ENCODE measurements at places on chromosomes 5 and 9.

- no peak for DNase-seq
Observed at GRCh38 chr9:16681652-16681987, 188.8 kb downstream of the BNC2 start.

DNA sequence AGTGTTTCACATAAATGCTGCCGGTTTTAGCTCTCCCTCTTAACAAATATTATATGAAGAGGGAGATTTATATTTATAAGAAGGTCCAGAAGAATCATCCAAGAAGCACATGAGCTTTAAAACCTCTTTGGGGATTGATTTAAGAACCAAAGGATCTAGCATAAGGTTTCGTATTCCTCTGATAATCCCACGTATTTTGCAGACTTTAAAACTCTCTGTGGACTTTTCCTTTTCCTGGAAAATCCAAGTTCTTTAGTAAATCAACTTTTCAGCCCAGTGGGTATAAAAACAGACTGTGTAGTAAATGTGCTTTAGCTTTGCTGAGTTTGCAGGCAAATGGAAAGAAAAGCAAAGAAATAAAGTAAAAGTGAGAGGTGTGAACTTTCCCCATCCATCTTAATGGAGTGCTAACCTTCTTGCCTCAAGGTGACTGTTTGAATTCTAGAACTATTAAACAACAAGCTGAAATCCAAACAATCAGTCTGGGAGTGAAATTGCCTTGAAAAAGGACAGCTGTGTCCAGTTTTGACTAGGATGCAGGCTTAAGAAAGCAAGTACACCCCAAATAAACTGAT, 363.4 kb upstream of the SLC24A2 start:
- DNase-seq: no peak

- DNase-seq: no peak
Observed at GRCh38 chr9:68919661-68920060, 94.3 kb downstream of the PRKACG start.

GRCh38 chr9:1522219-1522767, 472.1 kb downstream of the DMRT2 start:
- no peak for DNase-seq

DNA sequence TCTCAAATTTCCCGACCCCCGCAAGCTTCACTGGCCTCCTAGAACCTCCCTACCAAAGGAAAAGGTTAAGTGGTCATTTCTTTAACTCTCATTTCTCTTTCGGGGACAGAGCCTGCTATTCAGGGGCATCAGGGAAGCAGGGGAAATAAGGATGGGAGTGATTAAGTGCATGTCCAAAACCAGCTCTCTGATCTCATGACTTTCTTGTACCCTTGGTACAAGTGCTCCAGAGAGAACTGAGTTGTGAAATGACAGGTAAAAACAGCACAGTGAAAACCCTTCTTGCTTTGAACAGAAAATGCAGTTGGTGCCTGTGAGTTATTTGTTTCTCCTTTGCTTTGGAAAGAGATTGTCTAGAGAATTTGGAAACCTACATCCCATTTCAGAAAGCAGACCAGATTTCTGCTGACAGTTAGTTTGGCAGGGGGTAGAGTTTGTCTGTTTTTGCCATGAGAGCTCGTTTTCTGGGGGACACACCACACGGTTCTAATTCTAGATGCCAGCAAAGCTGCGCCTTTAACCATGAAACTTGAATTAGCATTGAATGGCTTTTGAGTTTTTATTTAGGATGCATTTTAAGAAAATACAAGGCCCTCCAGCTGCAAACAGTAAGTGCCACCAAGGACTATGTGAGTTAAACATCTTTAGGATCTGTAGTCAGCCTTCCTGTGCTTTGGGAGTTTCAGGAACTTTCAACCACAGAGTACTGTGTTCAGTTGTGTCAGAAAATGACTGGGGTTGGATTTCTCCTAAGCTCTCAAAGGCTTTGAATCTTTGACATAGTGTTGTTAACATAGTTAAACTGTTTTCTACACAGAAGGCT, 161.7 kb upstream of the LHFPL2 start:
- no peak for DNase-seq
